ENCODE measurements at places on chromosomes 3 and 15.

DNA sequence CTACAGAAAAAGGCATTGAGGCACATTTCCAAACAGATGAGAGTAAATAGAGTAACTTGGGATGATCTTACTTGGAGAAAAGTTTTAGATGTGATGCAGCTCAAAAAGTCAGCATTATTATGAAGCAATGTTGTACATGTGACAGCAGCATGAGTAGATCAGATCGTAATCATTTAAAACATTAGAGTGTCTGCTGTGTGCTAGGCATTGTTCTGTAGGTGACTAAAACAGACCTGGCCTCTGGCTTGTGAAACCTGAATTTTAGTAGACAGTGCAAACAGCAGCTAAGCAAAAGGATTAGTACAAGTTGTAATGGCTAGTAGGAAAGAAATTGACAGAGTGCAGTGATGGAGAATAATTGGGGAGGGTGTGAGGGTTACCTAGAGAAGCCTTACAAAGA is 15.1 kb downstream of the UBE2E1 start:
- DNase-seq: no peak

GRCh38 chr15:71708741-71709140 is 101.6 kb upstream of the NR2E3 start:
- no peak for DNase-seq

- DNase-seq: no peak
These were observed 8.2 kb upstream of the LCTL start for GRCh38 chr15:66573719-66574595.

DNA sequence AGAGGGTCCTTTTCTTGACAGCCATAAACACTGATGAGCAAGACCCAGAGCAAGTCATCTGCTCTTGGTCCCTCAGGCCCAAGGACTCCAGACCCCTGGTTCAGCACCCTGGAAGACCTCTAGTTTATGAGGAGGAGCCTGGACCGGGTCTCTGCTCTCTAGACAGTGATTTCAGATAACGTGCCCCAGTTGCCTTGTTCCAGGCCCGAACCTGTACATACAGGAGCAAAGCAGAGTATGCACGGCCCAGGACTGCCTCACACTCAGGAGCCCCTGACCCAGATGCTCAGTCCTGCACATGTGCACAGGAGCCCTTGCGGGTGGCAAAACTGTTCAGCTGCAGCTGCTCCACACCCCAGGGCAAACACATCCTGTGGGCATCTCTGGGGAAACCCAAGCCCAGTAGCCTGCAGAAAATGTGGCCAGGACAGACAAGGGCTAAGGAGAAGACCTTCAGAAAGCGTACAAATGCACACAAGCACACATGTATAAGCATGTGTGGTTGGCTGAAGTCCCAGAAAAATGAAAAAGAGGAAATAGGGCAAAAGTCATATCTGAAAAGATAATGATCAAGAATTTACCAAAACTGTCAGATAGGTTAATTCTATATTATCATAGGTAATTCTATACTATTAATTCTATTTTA is 59.9 kb upstream of the CORO2B start:
- no peak for DNase-seq

DNA sequence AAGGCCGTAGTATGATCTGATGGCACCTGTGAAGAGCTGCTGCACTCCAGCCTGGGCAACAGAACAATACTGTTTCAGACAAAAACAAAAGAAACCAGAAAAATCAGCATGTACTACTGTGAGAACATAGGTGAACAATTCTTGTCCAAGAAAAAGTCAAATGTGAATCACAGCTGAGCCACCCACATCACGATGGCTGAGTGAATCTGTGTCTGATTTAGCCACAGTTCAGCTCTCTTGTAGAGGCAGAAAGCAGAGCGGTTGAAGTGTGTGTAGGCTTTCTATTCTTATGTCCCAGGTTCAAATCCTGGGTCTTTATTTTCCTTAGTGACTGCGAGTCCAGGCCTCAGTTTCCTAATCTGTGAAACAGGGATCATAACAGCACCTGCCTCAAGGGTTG is 4.4 kb upstream of the FURIN start:
- DNase-seq: no peak

- DNase-seq: peak; percentile 77
These were observed 416 bp downstream of the PBRM1 start for GRCh38 chr3:52685285-52685708.

- DNase-seq: no peak
These were observed 50.6 kb upstream of the RASA2 start for GRCh38 chr3:141436180-141436579.
